ENCODE measurements at places on chromosomes 13 and 19.

DNA sequence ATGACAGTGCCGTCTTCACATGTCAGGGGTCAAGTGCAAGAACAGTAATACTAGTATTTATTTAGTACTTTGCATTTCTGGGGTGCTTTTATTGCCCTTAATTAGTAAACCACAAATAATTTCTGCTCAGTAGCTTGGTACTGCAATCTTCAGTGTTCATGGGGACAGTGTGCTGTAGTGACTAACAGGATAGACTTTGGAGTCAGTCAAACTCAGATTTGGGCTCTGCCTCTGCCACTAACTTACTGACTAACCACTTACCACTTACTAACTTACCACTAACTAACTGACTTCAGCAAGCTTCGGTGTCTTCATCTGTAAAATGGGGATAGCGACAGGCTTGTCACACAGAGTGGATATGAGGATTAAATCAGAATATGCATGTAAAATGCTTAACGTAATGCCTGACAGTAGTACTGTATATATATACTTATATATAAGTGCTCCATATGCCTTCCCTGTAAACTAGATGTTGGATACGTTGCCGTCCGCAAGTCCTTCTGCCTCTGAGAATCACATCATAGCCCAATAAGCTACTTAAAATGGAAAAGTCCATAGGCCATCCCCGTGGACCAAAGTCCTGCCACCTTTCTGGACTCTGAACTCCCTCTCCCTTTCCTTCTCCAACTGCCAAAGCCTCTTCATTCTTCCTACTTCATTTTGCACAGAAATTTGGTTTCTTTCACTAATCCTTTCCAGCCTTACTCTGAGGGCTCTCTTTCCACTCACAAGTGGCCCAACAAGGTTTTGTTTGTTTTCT lies 158.1 kb downstream of the ZIC5 start:
- DNase-seq = no peak

DNA sequence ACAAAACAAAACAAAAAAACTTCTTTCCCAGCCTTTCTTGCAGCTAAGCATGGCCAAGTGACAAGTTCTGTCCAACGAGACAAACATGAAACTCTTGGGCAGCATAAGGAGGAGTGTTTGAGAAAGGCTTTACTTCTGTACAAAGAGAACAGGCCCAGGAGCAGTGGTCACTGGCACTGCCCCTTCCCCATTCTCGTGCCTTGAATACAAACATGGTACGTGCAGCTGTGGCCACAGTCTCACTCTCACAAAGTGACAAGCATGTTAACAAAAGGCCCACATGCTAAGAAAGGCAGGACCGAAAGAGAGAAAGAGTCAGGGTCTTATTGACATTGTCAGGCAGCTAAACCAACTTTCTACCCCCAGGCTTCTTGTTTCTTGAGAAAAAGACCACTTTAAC lies 19.8 kb upstream of the SLC25A30 start:
- DNase-seq = no peak

- no peak for DNase-seq
These were observed 52.0 kb downstream of the GNG7 start for GRCh38 chr19:2650515-2650914.

DNA sequence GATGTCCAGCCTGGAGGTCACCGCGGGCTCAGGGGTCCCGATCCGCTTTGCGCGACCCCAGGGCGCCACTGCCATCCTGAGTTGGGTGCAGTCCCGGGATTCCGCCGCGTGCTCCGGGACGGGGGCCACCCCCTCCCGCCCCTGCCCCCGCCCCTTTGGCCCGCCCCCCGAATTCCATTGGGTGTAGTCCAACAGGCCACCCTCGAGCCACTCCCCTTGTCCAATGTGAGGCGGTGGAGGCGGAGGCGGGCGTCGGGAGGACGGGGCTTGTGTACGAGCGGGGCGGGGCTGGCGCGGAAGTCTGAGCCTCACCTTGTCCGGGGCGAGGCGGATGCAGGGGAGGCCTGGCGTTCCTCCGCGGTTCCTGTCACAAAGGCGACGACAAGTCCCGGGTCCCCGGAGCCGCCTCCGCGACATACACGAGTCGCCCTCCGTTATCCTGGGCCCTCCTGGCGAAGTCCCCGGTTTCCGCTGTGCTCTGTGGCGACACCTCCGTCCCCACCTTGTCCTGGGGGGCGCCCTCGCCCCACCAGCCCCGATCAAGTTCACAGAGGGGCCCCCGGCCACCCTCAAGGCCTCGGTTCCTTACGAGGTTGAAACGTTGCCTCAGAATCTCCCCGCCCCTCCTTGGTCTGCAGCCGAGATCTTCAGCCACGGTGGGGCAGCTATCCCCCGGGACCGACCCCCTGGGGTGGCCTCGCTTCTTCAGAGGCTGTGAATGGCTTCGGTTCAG lies 1.2 kb downstream of the LDLR start:
- DNase-seq = peak; percentile 96

GRCh38 chr19:771332-771785 lies 20.4 kb downstream of the MISP start:
- peak; percentile 47 for DNase-seq

DNA sequence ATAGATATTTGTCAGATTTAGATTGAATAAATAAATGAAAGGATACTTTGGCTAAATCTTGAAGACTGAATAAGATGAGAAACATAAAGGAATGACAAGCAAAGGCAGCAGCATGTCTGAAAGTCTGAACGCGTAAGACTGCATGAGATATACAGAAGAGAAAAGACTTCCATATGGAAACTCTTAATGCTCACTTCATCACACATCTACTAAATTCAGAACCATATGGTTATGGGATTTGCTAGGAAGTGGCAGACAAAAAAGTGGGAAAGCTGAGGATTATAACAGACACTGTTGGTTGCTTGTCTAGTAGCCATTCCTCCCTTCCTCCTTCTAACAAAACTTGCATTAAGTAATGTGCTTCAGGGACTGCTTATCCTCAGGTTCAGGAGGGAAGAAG lies 446.7 kb downstream of the KCTD12 start:
- no peak for DNase-seq

GRCh38 chr19:40807147-40808020 lies 8.4 kb downstream of the EGLN2 start:
- DNase-seq = no peak

DNA sequence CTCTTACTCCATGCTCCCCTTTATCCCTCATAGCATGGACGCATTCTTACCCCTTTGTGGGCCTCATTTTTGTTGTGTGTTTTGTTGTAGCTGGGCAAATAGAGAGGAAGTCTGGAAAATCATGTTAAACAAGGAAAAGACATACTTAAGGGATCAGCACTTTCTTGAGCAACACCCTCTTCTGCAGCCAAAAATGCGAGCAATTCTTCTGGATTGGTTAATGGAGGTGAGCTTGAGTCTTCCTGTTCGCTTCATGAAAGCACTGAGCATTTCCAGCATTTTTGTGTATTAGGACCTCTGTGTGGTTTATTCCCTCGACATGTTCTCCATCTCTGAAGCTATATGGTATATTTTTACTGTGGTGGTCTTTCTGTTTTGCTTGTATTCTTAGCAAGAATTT lies 5.5 kb downstream of the CCNE1 start:
- no peak for DNase-seq

DNA sequence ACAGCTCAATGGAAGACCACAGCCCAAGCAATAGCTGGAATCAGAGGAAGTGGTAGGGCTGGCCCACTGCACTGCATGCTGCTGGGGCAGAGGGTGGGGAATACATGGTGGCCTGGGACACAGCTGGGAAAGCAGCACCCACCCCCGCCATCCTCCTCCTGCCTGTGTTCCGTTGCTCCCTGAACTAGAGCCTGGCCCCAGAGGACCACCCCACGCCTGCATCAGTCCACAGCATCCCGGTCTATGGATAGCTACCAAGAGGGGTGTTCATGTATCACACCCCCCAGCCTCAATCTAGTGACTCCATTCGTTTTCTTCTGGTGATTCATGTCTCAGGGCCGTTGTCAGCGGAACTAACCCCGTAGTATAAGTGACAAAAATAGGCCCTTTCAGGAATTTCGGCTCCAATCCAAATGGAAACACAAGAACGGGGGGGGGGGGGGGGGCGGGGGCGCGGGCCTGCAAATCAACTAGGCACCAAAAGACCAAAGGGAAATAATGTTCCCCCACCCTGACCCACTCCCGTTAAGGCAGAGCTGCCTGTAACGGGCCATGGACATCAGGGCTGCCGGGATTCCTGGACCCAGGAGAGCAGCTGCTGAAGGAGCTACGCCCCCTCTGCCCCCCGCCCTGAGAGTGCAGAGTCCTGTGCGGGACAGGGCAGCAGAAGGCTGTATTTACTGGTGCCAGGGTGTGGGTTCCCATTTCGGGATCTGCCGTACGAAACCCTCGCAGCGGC lies 18.9 kb upstream of the EPHX3 start:
- no peak for DNase-seq

- peak; percentile 9 for DNase-seq
These were observed 24.1 kb upstream of the CASP14 start for GRCh38 chr19:15025217-15025616.

DNA sequence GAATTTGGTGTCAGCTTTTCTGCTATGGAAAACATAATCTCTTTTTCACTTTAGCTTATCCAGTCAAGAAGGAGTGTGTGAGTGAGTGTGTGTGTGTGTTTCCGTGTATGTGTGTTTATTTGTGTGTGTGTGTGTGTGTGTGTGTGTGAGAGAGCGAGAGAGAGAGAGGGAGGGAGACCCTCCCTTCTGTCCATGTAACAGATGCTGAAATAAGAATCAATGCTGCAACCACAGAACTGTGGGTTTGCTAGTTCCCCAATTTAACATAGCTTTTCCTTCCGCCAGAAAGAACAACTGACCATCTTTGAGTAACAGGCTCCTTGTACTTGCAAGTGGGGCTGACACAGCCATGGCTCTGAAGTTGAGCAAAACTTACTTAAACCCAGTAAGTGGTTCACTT lies 5.2 kb downstream of the LCP1 start:
- DNase-seq = peak; percentile 95

GRCh38 chr13:51420681-51421490 lies 31.9 kb downstream of the INTS6 start:
- DNase-seq = no peak

GRCh38 chr13:43136920-43137575 lies 113.7 kb downstream of the DNAJC15 start:
- DNase-seq = no peak

- DNase-seq = no peak
These were observed 769.0 kb upstream of the SLITRK1 start for GRCh38 chr13:84651288-84651687.

DNA sequence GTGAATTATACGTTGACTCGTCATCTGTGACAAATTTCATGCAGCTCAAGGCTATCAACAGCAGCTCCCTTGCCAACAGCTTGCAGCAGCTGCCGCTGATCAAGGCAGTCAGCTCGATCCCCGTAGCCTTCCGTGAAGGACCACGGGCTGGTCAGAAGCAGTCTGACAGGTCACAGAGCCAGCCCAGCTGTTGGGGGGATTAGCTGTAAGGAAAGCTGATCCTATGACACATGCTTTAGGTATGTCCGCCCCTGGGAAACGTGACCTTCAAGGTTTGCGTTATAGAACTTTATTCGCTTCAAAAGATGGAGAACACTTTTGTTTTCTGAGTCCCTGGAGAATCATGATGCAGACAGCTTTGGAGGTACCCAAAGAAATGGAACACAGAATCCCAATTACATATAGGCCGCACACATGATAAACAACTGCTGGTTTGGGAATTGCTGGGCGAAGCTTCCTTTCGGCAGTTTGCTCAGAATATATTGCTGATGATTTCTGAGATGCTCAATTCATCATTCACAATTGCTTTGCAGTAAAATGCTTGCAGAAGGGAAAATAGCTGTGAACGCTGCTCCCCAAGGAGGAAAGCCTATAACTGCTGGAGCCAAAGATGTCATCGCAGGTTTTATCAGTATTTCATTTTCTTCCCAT lies 62.6 kb upstream of the USP29 start:
- DNase-seq = no peak

- no peak for DNase-seq
These were observed 229.0 kb downstream of the POSTN start for GRCh38 chr13:37369616-37370015.

DNA sequence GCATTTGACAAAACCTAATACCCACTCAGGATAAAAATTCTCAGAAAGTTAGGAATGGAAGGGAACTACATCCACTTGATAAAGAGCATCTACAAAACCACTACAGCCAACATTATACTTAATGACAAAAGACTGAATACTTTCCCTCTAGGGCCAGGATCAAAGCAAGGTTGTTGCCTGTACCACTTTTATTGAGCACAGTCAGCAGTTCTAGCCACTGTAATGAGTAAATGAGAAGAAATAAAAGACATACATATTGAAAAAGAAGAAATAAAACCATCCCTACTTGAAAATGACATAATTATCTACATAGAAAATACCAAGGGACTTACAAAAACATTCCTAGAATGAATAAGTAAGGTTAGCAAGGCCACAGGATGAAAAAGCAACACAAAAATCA lies 194.8 kb upstream of the ZNF507 start:
- no peak for DNase-seq

DNA sequence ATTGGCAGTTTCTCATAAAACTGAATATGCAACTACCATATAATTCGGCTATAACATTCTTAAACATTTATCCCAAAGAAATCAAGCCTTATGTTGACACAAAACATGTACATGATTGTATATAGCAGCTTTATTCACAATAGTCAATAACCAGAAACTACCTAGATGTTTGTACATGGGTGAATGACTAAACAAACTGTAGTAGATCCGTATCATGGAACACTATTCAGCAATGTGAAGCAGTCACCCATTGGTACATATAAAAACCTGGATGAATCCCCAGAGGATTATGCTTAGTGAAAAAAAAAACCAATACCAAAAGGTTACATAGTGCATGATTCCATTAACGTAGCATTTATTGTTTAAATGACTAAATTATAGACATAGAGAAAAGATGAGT lies 471.7 kb upstream of the KLHL1 start:
- no peak for DNase-seq

DNA sequence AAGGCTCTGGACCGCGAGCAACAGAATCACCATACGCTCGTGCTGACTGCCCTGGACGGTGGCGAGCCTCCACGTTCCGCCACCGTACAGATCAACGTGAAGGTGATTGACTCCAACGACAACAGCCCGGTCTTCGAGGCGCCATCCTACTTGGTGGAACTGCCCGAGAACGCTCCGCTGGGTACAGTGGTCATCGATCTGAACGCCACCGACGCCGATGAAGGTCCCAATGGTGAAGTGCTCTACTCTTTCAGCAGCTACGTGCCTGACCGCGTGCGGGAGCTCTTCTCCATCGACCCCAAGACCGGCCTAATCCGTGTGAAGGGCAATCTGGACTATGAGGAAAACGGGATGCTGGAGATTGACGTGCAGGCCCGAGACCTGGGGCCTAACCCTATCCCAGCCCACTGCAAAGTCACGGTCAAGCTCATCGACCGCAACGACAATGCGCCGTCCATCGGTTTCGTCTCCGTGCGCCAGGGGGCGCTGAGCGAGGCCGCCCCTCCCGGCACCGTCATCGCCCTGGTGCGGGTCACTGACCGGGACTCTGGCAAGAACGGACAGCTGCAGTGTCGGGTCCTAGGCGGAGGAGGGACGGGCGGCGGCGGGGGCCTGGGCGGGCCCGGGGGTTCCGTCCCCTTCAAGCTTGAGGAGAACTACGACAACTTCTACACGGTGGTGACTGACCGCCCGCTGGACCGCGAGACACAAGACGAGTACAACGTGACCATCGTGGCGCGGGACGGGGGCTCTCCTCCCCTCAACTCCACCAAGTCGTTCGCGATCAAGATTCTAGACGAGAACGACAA lies 1.8 kb downstream of the PCDH17 start:
- DNase-seq = no peak

Measured in Kasumi-1 (cell line).